Activated CD4-positive, alpha-beta T cell treated with anti-CD3 and anti-CD28 coated beads, Interleukin-2, amount 10 ng/mL, durations not matched to agents 7 days and 5 days (primary cell): ENCODE measurements at places on chromosomes 13 and 19.

DNA sequence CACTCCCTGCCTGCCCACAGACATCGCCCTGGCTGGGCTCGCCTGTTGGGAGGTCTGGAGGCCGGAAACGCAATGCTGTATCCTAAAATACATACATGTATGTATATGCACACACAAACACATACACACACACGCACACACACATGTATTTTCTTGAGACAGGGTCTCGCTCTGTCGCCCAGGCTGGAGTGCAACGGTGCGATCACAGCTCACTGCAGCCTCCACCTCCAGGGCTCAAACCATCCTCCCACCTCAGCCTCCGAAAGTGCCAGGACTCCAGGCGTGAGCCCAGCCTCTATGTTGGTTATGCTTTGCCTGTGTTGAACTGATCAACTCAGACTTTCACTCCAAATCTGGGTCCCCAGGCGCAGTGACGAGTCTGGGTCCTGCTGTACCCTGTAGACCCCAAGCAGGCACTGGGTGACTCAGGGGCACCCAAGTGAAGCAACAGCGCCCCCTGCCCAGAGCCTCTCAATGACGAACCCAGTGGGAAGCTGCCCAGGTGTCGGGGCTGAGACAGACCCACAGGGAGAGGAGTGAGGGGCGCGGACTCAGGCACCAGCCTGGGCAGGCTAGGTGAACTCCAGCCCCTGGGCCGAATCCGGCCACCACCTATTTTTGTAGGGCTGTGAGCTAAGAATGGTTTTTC is 27.4 kb upstream of the CACTIN start:
- no peak for DNase-seq

DNA sequence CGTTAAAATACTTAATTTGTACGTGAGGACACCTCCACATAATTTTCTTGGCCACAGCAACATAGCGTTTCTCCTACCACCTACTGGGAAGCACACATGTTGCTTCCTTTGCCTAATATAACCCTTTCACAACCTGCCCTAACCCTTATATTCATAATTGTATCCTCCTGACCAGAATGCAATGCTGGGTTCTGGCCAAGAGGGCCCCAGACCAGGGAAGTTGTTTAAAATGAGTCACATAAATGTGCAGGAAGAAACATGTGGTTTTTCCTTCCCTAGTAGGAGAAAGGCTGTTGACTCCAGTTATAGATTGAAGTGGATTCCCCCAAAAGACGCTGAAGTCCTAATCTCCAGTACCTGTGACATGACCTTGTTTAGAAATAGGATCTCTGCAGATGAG is 187.3 kb downstream of the NUFIP1 start:
- no peak for DNase-seq

- DNase-seq: no peak
These were observed 143.3 kb downstream of the KDM4B start for GRCh38 chr19:5112175-5112574.

- no peak for DNase-seq
These were observed 120.6 kb downstream of the COL4A1 start for GRCh38 chr13:110186231-110186855.

DNA sequence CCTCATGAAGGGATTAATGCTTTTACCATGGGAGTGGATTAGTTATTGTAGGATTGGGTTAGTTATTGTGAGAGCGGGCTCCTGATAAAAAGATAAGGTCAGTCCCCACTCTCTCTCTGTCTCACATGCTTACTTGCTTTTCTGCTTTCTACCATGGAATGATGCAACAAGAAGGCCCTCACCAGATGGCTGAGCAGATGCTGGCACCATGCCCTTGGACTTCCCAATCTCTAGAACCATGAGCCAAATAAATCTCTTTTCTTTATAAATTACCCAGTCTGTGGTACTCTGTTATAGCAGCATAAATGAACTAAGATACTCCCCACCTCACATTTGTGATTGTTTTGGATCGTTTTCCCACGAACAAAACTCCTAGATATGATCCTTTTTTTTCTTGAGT is 353.8 kb downstream of the DNAJC15 start:
- DNase-seq: no peak

GRCh38 chr13:33745370-33746324 is 72.3 kb upstream of the RFC3 start:
- DNase-seq: no peak

DNA sequence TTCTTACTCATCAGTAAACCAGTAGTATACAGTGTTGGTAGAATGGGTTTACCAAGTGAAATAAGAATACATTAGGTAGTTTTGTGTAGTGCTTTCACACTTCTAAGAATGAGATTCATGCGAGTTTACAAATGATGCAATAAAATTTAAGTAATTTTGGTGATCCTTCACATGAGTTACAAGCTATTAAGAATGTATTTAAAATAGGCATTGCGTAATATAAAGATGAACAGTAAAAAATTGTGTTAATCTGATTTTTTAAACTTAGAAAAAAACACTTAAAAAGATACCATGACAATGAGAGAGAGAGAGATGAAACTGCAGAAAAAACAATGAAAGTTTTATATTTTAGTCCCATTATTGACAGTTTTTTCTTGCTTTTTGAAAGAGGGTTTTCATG is 570.5 kb downstream of the SLITRK6 start:
- no peak for DNase-seq

DNA sequence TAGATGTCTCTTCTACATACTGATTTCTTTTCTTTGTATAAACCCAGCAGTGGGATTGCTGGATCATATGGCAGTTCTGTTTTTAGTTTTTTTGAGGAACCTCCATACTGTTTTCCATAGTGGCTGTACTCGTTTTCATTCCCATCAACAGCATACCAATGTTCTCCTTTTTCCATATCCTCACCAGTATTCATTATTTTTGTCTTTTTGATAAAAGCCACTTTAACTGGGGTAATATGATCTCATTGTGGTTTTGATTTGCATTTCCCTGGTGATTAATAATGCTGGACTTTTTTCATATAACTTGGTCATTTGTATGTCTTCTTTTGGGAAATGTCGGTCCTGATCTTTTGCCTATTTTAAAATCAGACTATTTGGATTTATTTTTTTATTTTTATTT is 108.5 kb downstream of the PAN3 start:
- DNase-seq: no peak

- no peak for DNase-seq
These were observed 2749.9 kb downstream of the PCDH9 start for GRCh38 chr13:64480211-64480610.

GRCh38 chr19:30856376-30856775 is 484.2 kb downstream of the ZNF536 start:
- DNase-seq: no peak

- no peak for DNase-seq
These were observed 2.3 kb downstream of the AMH start for GRCh38 chr19:2251106-2252054.

DNA sequence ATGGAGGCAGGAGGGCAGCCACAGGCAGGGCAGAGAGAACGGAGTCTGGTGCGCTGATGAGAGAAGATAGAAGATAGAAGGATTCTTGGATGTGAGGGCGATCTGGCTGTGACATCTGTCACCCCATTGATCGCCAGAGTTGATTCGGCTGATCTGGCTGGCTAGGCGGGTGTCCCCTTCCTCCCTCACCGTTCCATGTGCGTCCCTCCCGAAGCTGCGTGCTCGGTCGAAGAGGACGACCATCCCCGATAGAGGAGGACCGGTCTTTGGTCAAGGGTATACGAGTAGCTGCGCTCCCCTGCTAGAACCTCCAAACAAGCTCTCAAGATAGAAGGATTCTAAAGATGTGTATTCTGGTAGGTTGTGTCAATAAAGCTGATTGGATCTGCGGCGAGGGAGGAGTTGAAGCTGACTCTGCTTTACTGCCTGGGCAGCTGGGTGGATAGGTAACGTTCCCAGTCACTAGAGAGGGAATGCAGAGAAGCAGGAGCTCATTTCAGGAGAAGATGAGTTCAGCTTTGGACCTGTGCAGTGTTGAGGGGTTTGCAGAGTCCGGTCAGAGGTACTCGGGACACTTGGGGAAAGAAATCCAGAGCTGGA is 5.1 kb downstream of the UBAC2 start:
- DNase-seq: no peak
